Left renal pelvis (tissue), 4 donors: ENCODE measurements at places on chromosomes 7 and 10.

DNA sequence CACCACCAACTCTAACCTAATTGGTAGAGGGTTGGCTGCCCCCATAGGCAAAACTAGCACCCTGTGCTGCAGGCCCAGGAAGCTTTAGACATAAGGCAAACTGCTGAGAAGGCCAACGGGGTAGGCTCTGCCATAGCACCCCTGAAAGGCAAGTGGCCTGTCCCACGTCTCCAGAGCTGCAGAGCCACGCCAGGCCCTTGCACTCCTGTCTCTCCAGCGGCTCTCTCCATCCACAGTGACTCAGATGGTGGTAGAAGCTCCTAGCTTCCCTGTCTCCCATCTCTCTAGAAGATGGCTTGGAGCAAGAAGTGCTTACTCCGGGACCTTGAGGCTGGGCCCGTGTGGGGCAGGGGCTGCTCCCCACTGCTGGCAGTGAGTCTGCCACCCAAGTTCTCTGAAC, 310.6 kb upstream of the ZMIZ1 start:
- no peak for DNase-seq

DNA sequence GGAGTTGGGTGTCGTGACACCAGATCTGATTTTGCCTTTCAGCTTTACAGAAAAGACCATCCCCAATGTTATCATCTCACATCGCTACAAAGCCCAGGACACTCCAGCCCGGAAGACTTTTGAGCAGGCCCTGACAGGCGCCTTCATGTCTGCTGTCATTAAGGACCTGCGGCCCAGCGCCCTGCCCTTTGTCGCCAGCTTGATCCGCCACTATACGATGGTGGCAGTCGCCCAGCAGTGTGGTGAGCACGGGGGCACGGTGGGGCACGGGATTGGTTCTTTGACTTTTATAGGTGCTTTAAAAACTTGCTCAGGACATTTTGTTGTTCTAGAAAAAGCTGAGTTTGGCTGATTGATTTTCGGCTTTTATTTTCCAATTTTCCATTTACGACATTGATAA, 48.8 kb downstream of the TRRAP start:
- DNase-seq, result no peak

DNA sequence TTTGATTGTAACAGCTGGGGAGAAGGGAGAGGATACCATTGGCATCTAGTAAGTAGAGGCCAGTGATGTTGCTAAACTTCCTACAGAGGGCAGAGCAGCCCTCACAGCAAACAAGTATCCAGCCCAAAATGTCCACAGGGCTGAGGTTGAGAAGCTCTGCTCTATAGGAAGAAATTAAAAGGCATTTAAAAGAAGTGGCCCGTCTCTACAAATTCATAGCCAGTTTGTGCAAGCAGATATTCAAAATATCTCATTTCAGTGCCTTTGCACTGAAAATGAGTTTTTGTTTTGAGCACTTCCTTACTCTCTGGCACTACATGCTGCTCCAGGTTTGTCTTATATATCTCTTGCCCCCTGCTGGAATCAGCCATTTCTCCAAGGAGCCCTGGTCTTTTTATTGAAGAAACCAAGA, 330.0 kb downstream of the BBS9 start:
- DNase-seq, result peak; percentile 23

DNA sequence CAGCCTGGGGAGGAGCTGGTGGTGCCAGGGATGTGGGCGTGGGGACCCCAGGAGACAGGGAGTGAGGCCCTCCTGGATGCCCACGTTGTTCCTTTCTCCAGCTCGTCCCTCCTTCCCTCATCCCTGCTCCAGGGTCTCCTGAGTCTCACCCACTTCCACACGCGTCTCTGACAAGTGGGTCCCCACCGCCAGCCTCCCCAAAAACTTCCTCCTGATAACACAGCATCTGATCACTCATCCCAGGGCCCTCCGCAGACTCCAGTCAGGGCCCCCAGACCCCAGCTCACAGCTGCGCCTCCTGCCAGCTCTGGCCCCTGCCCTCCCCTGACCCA, 60.6 kb upstream of the INPP5A start:
- DNase-seq, result no peak

- no peak for DNase-seq
Measured at GRCh38 chr7:149063476-149063875, 27.0 kb downstream of the ZNF786 start.

DNA sequence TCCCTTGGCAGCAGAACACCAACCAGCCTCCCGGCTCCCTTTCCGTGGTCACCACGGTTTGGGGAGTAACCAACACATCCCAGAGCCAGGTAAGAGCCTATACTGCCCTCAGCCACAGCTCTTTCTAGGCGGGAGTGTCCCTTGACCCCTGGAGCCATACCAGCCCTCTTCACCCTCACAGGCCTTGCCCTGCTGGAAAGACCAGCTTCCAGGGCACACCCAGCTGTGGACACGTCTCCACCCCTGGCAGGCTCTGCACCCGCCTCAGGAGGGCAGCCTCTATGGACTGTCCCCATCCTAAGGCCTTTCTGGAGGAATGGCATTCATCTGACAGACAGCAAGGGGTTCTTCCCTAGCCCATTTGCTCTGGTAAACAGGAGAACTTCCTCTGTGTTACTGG, 57.5 kb upstream of the PPIF start:
- no peak for DNase-seq

DNA sequence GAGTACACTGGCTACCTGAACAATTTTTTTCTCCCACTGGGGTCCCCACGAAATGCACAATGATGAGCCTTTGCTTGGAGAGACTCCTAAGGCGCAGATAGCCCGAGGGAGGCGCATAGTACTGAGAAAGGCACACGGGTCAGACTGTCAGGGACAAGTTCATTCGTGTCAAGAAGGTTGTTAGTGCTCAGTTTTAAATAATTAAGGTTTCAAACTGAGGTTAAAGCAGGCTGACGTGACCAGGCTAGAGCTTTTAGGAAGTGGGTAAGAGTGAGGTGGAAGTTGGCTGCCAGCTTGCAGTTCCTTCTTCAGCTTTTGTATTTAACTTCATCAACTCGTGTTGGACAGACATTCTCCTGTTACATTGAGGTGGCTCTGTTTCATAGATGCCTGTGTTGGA, 31.6 kb downstream of the RBM33 start:
- DNase-seq, result no peak

GRCh38 chr7:64887756-64888508, 15.1 kb upstream of the ZNF273 start:
- DNase-seq, result no peak

- no peak for DNase-seq
Measured at GRCh38 chr10:122490268-122490667, 28.9 kb downstream of the HTRA1 start.

DNA sequence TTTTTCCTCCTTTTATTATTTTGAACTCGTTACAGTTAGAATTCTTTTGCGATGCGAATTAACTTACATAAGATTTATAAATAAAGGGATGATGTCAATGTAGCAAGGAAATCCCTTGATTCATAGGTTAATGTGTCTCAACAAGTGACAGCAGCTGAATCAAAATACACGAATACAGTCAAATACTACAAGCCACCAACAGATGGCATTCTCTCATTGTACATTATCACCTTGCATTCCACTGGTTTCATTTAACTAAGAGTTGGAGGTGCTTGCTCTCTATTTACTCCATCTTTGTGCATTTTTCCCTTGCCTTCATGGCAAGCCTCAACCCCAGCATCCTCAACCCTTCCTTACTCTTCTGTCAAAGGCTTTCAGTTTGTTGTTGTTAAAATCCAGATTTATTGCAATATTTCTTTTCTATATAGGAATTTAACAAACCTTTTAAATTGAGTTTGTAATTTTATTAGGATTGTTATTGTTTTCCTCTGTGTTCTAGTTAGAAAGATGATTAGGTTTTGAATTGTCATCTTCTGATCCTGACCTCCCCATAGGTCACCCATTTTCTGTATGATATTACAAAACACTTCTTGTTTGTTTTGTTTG, 78.3 kb downstream of the SLC25A40 start:
- DNase-seq, result peak; percentile 6

GRCh38 chr10:69391158-69391557, 25.6 kb downstream of the TACR2 start:
- DNase-seq, result no peak

DNA sequence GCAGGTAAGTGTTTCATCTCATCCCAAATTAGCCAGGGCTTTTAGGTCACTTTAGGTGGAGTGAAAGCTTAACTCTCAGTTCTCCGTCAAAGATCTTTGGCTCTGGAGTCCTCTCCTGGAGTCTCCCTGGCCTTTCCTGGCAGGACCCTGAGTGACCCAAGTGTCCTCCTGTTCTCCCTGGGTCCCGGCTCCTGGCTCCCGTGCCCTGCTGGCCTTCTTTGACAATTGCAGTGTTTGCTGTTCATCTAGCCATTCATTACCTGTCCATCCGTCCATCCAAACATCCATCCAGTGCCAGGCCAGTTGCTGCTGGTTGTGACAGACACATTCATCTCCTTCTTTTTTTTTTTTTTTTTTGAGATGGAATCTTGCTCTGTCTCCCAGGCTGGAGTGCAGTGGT, 6.2 kb upstream of the TPST1 start:
- no peak for DNase-seq

DNA sequence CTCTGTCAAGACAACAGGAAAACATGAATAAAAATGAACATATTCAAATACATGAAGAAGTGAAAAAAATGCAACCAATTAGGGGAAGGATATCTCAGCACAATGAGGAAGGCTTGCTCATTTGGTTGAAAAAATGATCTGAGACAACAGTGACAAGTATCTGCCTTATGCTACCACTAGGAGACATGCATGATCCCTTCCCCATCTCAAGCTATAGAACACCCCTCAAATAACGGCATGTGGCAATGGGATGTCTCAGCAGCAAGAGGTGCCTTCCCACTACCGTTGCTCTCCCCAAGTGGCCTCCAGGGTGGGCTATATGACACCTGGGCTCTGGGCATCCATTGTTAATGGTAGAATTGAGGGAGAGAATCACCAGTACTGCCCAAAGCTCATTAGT, 98.1 kb upstream of the RSU1 start:
- DNase-seq, result no peak

- no peak for DNase-seq
Measured at GRCh38 chr10:131848741-131849590, 51.8 kb upstream of the PPP2R2D start.

- DNase-seq, result no peak
Measured at GRCh38 chr7:1812509-1813393, 142.7 kb downstream of the ELFN1 start.

- DNase-seq, result no peak
Measured at GRCh38 chr10:121311812-121312443, 286.3 kb downstream of the FGFR2 start.

DNA sequence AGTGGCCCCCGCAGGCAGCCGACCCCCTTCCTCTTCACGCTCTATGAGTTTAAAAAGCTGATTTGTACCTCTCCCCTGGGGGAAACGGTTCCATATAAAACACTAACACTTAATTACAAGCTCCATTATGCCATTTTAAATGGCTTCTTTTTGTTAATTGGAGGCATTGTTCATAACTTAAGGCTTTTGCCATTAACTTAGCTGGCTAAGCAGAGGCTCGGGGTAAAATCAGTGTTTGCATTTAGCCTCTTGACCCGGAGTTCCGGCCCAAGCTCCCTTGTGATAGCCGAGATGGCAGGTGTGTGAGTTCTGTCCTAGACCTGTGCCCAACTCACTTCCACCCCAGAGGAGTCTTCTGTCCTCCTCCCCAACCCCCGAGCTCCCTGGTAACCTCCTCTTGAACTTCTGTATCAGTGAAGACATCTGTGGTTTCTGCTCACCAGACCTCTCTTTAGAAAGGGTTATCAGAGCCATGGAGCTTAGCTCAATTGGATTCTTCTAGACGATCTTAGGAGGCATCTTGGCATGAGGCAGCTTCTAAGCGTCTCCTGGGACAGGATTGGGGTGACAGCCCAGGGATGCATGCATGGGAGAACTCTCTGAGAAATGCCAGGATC, 34.2 kb upstream of the SH2B2 start:
- no peak for DNase-seq

GRCh38 chr7:144414815-144415214, 11.3 kb upstream of the NOBOX start:
- DNase-seq, result no peak

GRCh38 chr10:61961278-61961677, 59.8 kb downstream of the ARID5B start:
- no peak for DNase-seq

GRCh38 chr7:101294039-101294831, 27.4 kb downstream of the IFT22 start:
- DNase-seq, result no peak

DNA sequence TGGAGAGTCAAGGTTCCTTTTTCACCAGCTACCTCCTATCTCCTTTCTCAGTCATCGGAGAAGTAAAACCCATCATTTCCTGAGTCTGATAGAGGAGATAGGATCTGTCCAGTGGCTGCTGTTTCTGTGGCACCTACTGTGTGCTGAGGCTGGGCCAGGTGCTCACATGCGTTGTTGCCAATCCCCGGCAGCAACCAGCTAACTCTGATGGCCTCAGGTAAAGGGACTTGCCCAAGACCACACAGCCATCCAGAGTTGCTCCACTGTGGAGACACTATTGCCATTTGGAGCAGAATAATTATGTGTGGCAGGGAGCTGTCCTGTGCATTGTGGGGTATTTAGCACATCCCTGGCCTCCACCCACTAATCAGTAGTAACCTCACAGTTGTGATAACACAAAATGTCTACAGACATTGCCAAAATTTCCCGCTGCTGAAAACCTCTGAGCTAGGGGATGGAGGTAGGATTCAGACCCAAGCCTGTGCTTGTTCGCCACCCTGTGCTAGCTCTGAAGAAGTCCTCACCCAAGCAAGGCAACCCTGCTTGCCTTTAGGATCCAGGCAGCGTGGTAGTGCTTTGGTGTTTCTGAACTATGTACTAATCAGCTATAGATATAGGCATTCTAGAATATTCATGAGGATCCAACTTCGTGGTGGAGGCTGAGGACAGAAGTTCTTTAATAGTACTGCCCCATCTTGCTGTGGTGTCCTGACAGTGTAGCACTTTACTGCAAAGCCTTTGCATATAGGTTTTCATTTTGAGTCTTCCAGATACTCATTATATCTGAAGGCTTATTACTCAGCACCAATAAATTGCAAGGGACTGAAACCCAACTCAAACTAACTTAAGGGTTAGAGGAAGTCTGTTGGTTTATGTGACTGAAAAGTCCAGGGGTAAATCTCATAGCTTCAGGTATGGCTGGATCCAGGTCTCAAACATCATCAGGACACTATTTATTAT, 164.6 kb downstream of the GRK5 start:
- DNase-seq, result no peak

- DNase-seq, result no peak
Measured at GRCh38 chr7:78448911-78449310, 650.3 kb downstream of the PHTF2 start.
